ENCODE measurements at places on chromosomes 2 and 18. TPM values are rescaled to one million over a fixed set of nuclear protein-coding genes. Genes with fewer than 3 reads are reported as not detected.

Gene GCG
- polyA plus RNA-seq: not detected

- no peak for DNase-seq
Observed at GRCh38 chr2:64905338-64906024, 83.7 kb upstream of the SLC1A4 start.

DNA sequence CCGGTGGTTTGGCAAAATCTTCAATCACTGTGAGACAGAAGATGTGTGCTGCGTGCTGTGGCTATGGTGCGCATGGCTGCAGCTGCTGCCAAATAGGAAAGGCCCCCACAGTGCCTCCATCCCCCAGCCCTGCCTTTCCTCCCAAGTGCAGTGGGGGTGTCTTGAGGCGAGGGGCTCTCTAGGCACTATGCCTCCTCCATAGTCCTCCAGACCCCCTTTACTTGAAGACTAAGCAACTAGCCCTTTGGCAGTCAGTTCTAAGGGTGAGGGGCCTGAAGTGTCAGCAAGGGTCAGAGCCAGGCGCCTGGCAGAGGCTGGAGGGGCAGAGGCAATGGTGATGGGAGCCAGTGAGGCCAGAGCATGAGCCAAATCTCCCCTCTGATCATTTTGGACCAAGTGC is 13.6 kb upstream of the TMEM185B start:
- DNase-seq: no peak

- peak; percentile 5 for DNase-seq
Observed at GRCh38 chr18:67463829-67464228, 52.7 kb downstream of the DSEL start.

DNA sequence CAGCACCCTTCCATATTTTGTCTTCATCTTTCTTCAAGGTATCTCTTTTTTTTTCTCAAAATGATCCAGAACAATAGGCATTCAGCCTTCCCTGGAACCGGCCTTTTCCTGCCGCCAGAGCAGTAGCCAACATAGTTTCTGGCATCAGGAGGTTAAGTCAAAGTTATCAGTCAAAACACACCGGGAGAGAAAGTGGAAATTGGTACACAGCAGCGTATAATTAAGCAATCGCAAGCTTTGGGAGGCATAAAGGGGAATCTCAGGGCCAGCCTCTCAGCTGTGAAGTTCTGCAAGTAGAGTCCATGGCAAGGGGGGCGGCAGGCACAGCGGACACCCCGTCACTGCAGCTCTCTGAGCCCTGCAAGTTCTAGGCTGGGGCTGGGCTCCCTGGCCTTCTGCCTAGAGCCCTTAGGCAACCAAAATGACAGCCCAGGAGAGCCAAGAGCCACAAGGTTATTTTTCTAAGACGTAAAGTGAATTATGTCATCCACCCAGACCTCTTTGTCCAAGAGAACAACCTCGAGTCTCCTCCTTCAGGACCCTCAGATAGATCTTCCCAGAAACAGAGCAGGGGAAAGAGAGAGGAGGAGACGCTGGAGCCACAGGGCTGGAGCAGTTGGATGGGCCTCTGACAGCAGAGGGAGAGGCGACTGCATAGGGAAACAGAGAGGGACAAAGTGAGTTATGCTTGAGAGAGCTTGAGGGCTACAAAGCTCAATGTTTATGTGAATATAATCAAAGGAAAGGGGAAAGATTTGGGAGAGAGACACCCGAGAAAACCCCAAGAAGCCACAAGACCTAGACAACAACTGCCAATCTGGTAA is 114.7 kb downstream of the BCL2L11 start:
- no peak for DNase-seq

GRCh38 chr2:88554189-88554588 is 73.1 kb downstream of the EIF2AK3 start:
- no peak for DNase-seq

Gene AKAIN1
- polyA plus RNA-seq: not detected

Gene FLACC1
- 0.14 TPM for polyA plus RNA-seq

Gene NDC80
- polyA plus RNA-seq: 6.2 TPM

DNA sequence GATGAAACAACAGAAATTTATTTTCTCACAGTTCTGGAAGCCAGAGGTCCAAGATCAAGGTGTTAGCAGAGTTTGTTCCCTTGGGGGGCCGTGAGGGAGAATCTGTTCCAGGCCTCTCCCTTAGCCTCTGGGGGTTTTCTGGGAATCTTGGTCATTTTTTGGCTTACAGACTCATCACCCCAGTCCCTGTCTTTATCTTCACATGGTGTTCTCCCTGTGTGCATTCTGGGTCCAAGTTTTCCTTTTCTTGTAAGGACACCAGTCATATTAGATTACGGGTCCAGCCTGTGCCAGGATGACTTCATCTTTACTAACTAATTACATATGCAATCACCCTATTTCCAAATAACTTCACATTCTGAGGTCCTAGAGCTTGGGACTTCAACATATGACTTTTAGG is 292.5 kb upstream of the TRIB2 start:
- DNase-seq: no peak

DNA sequence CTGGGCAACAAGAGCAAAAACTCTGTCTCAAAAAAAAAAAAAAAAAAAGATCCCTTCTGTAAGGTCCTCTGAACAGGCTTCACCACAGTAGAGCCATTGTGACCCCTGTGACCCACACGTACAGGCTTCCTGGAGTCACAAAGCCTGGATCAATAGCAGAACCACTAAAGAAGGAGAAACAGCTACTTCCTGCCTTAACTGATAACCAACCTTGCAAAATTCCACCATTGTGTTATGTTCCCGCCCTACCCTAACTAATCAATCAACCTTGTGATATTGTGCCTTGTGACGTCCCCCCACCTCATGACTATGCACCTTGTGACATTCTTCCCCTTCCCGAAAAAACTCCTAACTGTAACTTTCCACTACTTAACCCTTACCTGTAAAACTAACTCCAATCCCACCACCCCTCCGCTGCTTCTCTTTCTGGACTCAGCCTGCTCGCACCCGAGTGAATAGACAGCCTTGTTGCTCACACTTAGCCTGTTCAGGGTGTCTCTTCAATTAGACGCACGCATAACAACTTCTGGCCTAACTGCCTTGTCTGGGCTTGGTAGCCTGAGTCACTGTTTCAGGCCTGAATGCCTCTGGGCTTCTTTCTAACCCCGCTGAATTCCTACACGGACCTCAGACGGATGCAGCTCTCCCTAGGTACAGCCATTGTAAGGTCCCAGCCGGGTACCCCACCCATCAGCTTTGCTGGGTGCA is 13.9 kb downstream of the SCYGR8 start:
- DNase-seq: no peak

- DNase-seq: no peak
Observed at GRCh38 chr2:63047321-63048279, 3.0 kb upstream of the OTX1 start.

Gene MROH2A
- not detected for polyA plus RNA-seq

DNA sequence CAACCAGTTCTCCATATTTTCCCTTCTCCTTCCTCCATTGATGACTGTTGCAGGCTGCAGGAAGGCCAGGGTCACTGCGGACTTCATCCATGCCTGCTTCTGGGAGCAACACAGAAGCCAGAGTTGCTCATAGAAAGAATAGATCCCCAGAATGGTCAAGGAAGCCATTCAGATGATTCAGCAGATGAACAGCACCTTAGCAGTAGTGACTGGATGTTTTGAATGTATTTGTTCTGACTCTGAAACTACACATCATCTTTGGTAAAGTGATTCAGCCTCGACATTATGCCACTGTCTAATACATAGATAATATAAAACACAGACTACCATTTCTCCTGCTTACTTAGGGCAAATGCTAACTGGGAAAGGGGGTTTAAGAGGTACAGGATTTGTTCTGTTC is 411.6 kb downstream of the RND3 start:
- peak; percentile 46 for DNase-seq

Measured in endothelial cell of umbilical vein (primary cell).